WERI-Rb-1 (cell line): ENCODE measurements at places on chromosomes 12 and 14.

GRCh38 chr12:101455685-101456084 lies 19.5 kb upstream of the SPIC start:
- DNase-seq: no peak

GRCh38 chr14:61609884-61610283 lies 85.4 kb upstream of the HIF1A start:
- no peak for DNase-seq

DNA sequence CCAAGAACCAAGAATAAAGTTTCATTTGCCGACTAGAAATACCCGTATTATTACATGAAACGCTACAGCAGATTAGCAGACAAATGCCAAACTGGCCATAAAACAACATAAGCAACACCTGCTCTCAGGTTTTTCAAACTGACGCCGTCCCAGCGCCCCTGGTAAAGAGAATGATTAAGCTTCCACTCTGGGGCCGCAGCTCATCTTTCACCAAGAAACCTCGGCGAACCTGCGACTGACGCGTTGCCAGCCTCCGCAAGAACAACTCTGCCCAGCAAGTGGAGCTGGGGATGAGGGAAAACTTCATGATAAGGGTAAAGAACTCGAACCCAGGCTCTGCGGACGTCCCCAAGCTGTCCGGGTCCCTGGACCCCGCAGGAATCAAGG lies 530 bp downstream of the ARL1 start:
- no peak for DNase-seq

DNA sequence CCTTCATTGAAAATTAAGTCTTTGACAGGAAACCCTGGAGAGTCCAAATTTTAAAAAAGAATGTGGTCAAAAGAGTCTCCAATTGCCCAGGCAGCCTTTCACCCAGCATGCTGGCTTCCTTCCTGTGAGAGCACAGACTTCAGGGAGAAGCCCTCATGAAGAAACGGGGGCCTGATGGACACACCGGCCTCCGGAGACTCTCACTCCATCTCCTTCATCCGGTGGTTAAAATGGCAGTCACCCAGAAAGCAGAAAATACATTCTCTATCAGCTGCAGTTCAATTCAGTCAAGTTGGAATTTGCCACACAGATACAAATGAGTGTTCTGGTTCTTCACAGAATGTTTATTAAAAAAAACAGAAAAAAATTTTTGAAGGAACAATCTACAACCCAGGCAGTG lies 56.5 kb downstream of the CPM start:
- DNase-seq: no peak

DNA sequence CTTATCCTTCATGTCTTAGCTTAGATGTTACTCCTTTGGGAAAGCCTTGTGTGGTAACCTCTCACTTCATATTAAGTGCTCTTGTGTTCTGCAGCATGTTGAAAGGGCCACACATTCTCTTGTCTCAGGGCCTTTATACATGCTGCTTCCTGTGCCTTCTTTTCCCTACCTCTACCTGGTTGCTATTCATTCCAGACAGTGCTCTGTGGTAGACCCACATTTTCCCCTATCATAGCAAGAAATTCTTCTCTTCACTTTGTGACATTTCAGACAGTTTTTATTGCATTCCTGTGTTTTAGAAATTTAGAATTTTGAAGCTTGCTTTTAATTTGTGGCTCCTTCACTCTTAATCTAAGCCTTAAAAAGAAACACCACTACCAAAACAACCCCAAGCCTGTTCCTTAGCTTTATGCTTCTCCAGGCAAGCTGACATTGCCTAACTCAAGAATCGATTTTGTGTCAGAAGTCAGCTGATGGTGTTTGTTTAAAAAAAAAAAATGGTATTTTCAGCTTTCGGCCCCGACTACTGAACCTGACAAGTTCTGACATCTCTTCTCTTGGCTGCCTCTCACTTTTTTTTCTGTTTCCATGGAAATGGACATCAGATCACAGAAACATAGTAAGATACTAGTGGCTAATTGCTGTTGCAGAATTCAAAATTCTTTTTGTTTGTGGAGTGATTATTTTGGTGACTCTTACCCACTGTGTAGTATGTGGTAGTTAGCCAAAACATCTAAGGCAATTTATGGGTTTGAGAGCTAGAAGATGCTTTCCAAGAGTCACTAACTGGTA lies 156.3 kb downstream of the NUBPL start:
- no peak for DNase-seq

GRCh38 chr12:9707864-9708808 lies 24.8 kb downstream of the CLECL1 start:
- peak; percentile 39 for DNase-seq

- no peak for DNase-seq
Measured at GRCh38 chr12:83559650-83560049, 872.9 kb downstream of the TMTC2 start.

DNA sequence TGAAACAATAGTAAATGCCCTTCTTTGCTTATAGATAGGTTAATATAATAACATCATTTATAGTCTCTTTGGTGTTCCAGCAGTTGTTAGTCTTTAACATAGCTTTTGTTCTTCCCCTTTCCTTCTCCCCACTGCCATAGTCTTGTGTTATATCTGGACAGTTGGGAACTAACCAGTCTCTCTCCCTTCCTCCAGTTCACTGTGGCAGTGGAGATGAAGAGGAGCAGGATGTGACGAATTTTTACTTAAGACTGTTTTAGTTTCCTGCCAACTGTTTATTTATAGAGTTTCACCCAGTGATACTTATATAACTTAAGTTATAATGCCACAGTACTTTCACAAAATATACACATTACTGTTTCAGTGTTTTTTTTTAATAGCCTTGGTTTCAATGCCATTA lies 277.4 kb downstream of the PDZRN4 start:
- DNase-seq: no peak

DNA sequence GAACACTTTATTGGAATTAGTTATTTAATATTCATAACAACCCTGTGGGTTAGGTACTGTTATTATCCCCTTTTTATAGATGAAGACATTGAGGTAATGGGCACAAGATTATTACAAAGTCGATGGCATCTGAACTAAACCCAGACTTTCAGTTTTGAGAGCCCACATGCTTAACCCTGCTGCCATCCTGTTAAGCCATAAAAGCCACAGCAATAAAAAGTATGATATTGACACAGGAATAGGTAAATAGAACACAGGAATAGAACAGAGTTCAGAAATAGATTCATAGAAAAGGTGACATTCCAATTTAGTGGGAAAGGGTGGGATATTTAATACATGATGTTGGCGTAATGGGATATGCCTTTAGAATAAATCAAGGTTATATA lies 119.8 kb downstream of the SLC38A1 start:
- DNase-seq: no peak

- DNase-seq: no peak
Measured at GRCh38 chr14:103423050-103423461, 37.8 kb downstream of the MARK3 start.

- DNase-seq: peak; percentile 37
Measured at GRCh38 chr14:21037156-21037555, 2.5 kb upstream of the RNASE13 start.

DNA sequence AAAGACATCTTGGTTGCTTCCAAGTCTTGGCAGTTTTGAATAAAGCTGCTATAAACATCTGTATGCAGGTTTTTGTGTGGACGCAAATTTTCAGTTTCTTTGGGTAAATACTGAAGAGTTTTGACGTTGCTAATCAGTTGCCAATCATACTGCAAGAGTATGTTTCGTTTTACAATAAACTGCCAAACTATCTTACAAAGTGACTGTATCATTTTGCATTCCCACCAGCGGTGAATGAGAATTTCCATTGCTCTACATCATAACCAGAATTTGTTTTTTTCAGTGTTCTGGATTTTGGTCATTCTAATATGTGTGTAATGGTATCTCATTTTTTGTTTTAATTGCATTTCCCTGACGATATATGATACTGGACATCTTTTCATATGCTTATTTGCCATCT lies 190.8 kb upstream of the PARP11 start:
- no peak for DNase-seq
